ENCODE measurements at places on chromosomes 12 and 14.
A peak's percentile ranks its signal among the peaks of the same experiment; 100 is the strongest.

DNA sequence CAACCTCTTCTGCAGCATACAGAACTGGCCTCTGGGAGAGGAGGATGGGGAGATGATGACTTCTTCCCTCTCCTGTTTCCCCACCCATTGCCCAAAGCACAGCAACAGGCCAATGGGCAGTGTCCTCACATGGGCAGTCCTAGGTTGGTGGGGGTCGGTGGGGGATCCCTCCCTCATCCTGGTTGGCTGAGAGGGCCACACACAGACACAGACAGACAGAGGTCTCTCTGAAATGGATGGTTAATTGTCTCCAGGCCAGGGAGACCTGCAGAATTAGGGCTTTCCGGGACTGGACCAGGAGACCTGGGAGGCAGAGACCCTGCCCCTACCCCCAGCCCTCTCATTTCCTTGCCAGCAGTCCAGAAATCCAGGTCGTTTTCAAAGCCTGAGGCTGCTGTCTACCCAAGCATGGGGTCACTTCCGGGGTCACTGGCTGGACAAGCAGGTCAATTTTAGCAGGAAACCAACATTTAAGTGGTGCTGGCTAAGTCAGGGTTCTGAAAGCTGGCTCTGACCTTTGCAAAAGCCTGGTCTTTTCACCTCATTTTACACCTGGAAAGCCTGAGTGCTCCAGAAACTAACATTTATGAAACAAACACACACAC is 48.6 kb upstream of the TBX3 start:
- DNase-seq: no peak

- no peak for DNase-seq
Measured at GRCh38 chr14:103710771-103711377, 4.4 kb downstream of the XRCC3 start.

DNA sequence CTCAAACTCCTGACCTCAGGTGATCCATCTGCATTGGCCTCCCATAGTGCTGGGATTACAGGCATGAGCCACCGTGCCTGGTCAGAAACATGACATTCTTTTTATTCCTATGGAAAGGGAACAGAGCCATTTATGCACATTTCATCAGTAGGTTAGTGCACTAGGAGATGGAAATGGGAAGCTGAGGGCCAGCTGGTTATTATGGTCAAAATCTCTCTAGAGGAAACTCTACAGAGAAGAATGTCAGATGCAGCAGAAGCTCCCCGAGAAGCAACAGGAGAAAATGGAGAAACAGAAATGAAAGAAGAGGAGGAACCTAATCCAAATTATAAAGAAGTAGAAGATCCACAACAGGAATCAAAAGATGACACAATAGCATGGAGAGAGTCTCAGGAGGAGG is 2.7 kb downstream of the CFAP251 start:
- no peak for DNase-seq

DNA sequence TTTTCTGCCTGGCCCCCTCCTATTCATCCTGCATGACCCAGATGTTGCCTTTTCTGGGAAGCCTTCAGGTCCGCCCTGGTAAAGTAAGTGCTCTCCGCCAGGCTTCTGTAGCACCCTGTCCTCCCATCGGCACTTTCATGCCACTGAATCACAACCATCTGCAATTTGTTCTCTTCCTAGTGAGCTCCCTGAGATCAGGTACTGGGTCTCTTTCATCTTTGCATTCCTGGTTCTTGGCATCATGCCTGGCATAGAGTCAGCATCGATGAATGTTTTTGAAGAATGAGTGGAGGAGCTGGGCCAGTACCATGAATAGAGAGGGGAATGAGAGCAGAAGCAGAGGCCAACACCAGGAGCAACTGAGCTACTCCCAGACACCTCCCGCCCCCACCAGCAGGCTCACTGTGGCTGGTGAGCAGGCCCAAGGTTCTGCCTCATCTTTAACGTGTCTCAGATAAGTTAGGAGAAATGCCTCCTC is 13.1 kb downstream of the ZDHHC22 start:
- no peak for DNase-seq

DNA sequence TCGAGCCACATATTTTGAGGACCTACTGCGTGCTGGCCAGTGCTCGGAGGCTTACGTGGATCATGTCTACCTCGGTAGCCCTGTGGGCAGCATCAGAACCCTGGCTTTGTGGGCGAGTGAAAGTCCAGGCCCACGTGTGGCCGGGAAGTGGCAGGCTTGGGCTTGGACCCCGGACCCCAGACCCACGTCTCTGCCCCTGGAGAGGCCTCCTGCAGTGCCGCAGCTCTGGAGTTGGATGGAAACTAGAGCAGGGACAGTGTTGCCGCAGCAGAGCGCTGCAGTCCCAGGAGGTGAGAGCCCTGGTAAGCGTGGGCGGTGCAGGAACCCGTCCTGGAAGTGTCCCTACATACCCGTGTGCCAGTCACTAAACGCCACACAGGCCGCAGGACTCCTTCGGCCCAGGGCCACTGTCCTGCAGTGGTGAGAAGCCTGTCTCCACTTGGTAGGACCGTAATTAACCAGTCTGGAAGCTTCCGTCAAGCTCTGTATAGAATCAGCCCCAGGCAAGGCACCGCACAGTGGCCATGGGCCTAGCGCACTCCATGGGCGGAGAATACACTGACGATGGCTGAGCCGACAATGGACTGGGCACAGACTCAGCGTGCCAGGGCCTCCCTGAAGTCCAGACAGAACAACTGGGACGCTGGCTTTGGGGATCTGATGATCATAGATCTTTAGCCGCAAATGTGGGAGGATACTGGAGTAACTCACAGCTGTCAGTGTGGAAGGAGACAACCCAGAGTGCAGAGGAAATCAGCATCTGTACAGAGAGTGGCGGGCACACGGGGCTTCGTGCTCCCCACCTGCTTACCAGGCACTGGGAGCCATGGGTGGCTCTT is 219.5 kb downstream of the KIF26A start:
- DNase-seq: no peak

- DNase-seq: no peak
Measured at GRCh38 chr14:61147381-61147821, 133.7 kb downstream of the TMEM30B start.

GRCh38 chr12:54967461-54967860 is 17.1 kb downstream of the TESPA1 start:
- no peak for DNase-seq

GRCh38 chr14:94934276-94934810 is 164.4 kb upstream of the GSC start:
- no peak for DNase-seq

GRCh38 chr14:25622763-25623162 is 572.8 kb upstream of the STXBP6 start:
- DNase-seq: peak; percentile 3
